Astrocyte (in vitro differentiated cells and primary cell): ENCODE measurements at places on chromosomes 16 and 17. TPM values are rescaled to one million over a fixed set of nuclear protein-coding genes. Genes with fewer than 3 reads are reported as not detected.

Gene KRTAP4-3
- total RNA-seq = not detected in 2 replicates

Gene MMP28
- 1.2 and 2.6 TPM in 2 replicates for total RNA-seq

GRCh38 chr16:11757671-11758545 lies 15.3 kb upstream of the TXNDC11 start:
- H3K4me1 ChIP-seq = peaks cover 15% of the 10 kb centered on the region
- peak overlapping the region; percentile 44 for H3K27ac ChIP-seq
- peaks cover 53% of the 10 kb centered on the region for H3K36me3 ChIP-seq
- DNase-seq = peak; percentile 81
- no peaks in the 10 kb centered on the region for H3K27me3 ChIP-seq

DNA sequence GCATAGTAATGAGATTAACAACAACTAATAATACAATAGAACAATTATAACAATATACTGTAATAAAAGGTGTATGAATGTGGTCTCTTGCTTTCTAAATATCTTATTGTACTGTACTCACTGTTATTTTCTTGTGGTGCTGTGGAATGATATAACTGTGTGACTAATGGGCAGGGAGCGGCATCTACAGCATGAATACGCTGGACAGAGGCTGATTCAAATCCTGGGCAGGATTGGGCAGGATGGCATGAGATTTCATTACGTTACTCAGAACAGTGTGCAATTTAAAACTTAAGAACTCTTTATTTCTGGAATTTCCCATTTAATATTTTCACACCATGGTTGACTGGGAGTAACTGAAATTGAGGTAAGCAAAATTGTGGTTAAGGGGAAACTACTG lies 1239.8 kb upstream of the GOT2 start:
- no peaks in the 10 kb centered on the region for H3K4me1 ChIP-seq
- no peaks in the 10 kb centered on the region for H3K27me3 ChIP-seq
- no peak overlapping the region for H3K4me3 ChIP-seq
- H3K36me3 ChIP-seq = no peaks in the 10 kb centered on the region
- DNase-seq = peak; percentile 33
